ENCODE measurements at places on chromosomes 6 and 20.

- no peak for DNase-seq
Observed at GRCh38 chr20:23050847-23051627, 1.6 kb upstream of the THBD start.

GRCh38 chr6:55379895-55380294 is 52.6 kb downstream of the GFRAL start:
- no peak for DNase-seq

- no peak for DNase-seq
Observed at GRCh38 chr6:3418496-3419060, 38.3 kb downstream of the SLC22A23 start.

DNA sequence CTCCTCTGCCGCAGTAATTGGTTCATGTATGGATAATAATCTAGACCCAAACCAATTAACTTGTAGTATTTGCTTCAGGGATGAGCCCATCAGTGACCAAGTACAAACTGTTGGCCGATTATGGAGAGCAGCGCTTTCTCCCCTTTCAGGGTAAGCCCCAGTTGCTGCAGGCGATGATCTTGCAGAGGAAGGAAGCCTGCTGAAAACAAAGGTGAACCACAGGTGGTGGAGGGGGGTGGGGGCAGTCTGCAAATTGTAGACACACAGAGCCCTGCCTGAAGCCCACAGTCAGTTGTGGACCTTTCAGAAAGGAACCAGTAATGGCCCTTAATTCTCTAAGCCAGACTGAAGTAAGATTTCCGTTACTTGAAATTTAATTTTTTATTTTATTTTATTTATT is 167.9 kb upstream of the JARID2 start:
- DNase-seq: no peak

GRCh38 chr6:159602431-159603041 is 90.5 kb downstream of the SOD2 start:
- no peak for DNase-seq

- DNase-seq: no peak
Observed at GRCh38 chr6:128233531-128233930, 286.9 kb downstream of the PTPRK start.

All from SK-N-DZ (cell line).